ENCODE measurements at places on chromosomes 3 and 15.

- DNase-seq = no peak
These were observed 299.8 kb upstream of the CNTN4 start for GRCh38 chr3:1798711-1799405.

- DNase-seq = no peak
These were observed 69.8 kb downstream of the CD200R1L start for GRCh38 chr3:112776836-112777235.

GRCh38 chr15:38996111-38996631 lies 431.6 kb upstream of the RASGRP1 start:
- DNase-seq = peak; percentile 98

DNA sequence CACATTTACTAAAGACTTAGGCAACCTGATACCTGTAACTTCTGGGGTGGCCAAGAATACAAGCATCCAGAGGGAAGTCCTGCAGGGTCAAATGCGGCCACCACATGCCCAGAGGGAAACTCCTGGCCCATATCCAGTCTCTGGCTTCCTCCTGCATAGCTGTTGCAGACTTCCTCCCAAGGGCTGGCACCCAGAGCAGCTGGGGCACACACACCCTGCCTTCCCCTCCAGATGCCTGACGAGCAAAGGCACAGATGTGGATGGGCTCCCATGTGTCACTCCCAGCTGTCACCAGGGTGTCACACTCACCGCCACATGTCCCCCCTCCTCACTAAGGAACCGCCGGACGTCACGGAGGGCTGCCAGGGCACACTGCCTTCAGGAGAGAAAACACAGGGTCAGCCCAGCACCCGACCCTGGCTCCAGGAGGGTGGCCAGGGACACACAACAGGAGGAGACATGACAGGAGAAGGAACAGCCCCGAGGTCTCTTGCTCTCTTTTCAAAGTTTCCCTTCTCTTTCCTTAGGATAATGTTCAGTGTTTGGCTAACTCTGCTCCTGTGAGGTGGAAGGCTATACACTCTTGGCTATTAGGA lies 13.2 kb downstream of the PFKFB4 start:
- DNase-seq = no peak

DNA sequence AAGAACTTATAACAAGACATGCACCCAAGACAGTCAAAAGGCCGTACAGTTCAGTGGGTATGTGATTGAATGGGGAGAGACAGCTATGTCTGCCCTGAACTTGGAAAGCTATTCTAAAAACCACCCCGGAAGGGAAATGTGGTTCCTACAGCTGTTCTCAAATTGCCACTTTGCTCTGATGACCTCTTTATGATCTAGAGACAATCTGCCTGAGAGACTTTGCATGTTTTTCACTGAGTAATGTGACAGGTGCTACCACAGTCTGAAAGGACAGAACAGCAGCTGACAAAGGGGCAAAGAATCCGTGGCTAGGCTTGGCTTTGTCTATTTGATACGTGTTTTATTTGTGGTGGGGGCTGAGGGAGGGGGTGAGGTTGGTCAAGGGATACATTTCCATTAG lies 148.3 kb upstream of the NPHP3 start:
- no peak for DNase-seq
